GM23338 (cell line): ENCODE measurements at places on chromosomes 16 and 17. TPM values are rescaled to one million over a fixed set of nuclear protein-coding genes. Genes with fewer than 3 reads are reported as not detected.

Gene PLXDC1
- 0.75 and 0.91 TPM in 2 replicates for polyA plus RNA-seq

Gene KRT33B
- polyA plus RNA-seq: not detected in 2 replicates

Gene DHX8
- polyA plus RNA-seq: 81.1 and 89.2 TPM in 2 replicates

Gene RMI2
- 103 and 108 TPM in 2 replicates for polyA plus RNA-seq

Gene CSF3
- not detected in 2 replicates for polyA plus RNA-seq
